ENCODE measurements at places on chromosomes 3 and 15. TPM values are rescaled to one million over a fixed set of nuclear protein-coding genes. Genes with fewer than 3 reads are reported as not detected.
A peak's percentile ranks its signal among the peaks of the same experiment; 100 is the strongest.

The WDR72 gene
- total RNA-seq: not detected

GRCh38 chr15:101187820-101188636 is 63.8 kb downstream of the CHSY1 start:
- H3K4me1 ChIP-seq: peaks cover 7% of the 10 kb centered on the region
- no peak for DNase-seq
- no peak overlapping the region for H3K27ac ChIP-seq

The GRK7 gene
- total RNA-seq: 0.14 TPM

The NDUFB5 gene
- 33.4 TPM for total RNA-seq

DNA sequence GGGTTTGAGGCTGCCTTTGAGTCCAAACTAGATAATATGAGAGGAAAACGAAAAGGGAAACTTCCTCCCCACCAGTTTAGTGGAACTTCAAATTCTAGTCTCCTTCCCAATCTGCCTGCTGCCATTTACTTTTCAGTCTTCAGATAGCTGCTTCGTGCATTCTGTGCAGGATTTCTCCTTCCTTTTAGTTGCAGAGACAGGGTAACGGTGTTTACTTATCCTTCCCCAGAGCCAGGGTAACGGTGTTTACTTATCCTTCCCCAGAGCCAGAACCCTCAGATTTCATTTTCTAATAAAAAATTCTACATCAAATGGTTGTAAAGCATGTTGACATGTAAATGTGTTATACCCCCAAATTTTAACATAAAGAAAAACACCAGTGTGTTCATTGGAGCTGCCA is 282.6 kb downstream of the VPS13C start:
- H3K27ac ChIP-seq: no peak overlapping the region
- H3K27me3 ChIP-seq: no peaks in the 10 kb centered on the region
- H3K4me1 ChIP-seq: no peaks in the 10 kb centered on the region

GRCh38 chr3:110984456-110985250 is 87.0 kb upstream of the NECTIN3 start:
- no peaks in the 10 kb centered on the region for H3K36me3 ChIP-seq
- no peak overlapping the region for H3K4me3 ChIP-seq
- no peak for DNase-seq
- no peaks in the 10 kb centered on the region for H3K4me1 ChIP-seq

GRCh38 chr3:30672959-30673358 is 66.6 kb downstream of the TGFBR2 start:
- H3K36me3 ChIP-seq: peaks cover 42% of the 10 kb centered on the region
- DNase-seq: no peak

DNA sequence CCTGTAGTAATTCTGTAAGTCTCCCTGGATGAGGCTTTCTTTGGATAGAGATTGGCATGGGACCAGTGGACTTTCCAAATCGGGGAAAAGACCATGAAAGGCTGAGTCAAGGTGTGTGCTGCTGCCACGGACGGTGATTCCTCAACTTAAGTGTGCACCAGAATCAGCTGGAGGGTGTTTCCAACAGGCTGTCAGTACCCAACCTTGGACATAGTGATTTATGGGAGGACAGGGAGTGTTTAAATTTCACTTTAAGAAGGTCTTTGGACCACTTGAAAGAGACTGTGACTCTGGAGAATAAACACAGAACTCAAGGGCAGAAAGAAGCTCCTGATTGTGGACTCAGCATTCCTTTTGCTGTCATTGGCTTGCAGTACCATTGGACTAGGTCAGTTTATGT is 20.4 kb upstream of the CHST2 start:
- H3K4me1 ChIP-seq: no peaks in the 10 kb centered on the region
- no peaks in the 10 kb centered on the region for H3K36me3 ChIP-seq
- H3K27ac ChIP-seq: no peak overlapping the region
- H3K27me3 ChIP-seq: no peaks in the 10 kb centered on the region
- DNase-seq: no peak
- no peak overlapping the region for H3K4me3 ChIP-seq

The CCK gene
- not detected for total RNA-seq

DNA sequence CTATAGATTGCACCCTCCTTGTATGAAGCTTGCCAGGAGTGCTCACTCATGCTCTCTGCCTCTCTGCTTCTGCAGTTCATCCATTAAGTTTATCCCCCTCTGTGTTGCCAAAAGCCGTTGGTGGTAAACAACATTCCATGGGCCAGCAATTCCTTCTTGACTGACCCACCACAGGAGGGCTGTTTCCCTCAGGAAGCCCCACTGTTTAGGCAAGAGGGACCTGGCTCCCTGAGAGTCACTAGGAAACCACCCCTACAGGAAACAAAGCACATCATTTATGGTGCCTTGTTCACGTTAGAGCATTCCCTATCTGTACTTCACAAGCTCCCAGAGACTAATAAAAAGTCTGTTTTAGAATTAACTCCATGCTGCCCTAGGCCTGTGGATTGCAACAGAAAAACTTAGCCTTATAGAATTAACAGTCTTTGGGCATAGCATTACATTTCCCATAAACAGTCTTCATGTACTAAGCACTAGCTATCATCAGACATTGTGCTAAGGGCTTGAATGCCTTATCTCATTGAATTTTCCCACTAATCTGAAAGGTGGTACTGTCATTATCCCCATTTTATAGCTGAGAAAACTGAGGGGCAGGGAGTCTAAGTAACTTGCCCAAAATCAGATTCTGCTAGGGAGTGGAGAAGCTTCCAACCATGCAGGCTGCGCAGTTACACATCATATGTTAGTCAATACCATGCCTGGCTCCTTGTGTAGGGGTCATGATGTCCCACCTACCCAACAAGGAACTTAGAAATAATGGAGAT is 149.9 kb downstream of the SHQ1 start:
- H3K36me3 ChIP-seq: no peaks in the 10 kb centered on the region
- no peak for DNase-seq
- no peak overlapping the region for H3K27ac ChIP-seq
- H3K27me3 ChIP-seq: no peaks in the 10 kb centered on the region
- H3K4me3 ChIP-seq: no peak overlapping the region
- no peaks in the 10 kb centered on the region for H3K4me1 ChIP-seq

GRCh38 chr15:68730471-68730919 is 90.2 kb downstream of the ANP32A start:
- no peak overlapping the region for H3K27ac ChIP-seq
- DNase-seq: peak; percentile 19
- H3K36me3 ChIP-seq: no peaks in the 10 kb centered on the region

The IMPG2 gene
- total RNA-seq: 0.73 TPM

- DNase-seq: no peak
- H3K4me1 ChIP-seq: no peaks in the 10 kb centered on the region
- no peak overlapping the region for H3K27ac ChIP-seq
- H3K36me3 ChIP-seq: no peaks in the 10 kb centered on the region
- no peaks in the 10 kb centered on the region for H3K27me3 ChIP-seq
- no peak overlapping the region for H3K4me3 ChIP-seq
Observed at GRCh38 chr15:38208206-38208605, 44.4 kb upstream of the SPRED1 start.

DNA sequence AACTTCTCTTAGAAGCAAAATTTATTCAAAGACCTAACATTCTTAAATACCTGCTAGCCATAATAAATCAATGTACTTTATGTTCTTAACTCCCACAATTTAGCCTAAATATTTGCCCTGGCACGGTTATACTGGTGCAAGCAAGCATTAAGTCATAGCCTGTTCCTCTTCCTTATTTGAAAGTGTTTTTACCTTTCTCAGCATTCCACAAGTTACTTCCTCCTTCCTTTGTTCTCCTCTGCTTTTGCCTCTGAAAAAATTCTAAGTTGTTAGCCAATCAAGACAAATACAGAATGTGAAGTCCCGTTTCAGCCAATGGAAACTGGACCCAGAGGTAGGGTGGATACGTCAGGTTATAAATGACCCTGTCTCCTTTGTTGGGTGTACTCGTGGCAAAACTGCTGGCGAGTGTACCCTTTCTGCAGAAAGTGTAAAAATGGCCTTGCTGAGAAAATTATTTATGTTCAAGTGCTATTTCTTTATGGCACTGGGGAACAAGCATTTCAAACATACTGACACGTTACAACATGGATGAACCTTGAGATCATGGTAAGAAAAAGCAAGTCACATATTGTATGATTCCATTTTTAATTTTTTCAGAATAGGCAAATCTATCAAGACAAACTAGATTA is 3.1 kb upstream of the TATDN2 start:
- peaks cover 7% of the 10 kb centered on the region for H3K36me3 ChIP-seq
- H3K27me3 ChIP-seq: no peaks in the 10 kb centered on the region
- H3K4me3 ChIP-seq: no peak overlapping the region

The ARGFX gene
- not detected for total RNA-seq

The PP2D1 gene
- total RNA-seq: not detected

DNA sequence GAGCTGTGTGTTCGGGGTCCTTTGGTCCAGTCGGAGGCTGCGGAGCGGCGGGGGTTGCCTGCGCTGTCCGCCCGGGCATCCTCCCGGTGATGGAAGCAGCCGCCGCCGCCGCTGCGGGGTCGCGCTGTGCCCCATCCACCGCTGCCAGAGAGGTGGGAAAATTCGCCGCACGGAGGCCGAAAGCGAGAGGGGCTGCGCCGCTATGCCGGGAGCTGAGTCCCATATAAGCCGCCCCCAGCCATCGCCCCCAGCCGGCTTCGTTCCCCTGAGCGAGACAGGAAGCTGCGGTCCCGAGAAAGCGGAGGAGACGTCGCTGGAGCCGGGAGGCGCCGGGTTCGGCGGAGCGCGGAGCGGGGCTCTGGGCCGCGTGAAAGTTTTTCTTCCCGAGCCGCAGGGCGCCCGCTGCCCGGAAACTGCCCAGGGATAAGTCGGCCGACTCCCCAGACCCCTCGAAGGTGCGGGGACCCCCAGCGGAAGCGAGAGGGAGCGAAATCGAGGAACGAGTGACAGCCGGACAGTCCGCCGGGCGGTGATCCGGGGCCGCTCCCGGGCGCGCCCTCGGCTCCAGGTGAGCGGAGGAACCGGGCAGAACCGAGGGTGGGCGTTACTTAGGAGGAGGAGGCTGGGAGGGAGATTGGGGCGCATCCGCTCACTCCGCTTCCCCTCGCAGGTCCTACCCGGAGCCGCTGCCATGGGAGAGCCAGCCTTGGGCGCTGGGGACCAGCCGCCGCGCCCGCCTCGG is 574 bp downstream of the CHST2 start:
- DNase-seq: peak; percentile 41
- no peaks in the 10 kb centered on the region for H3K27me3 ChIP-seq
- H3K4me1 ChIP-seq: peaks cover 29% of the 10 kb centered on the region

- H3K4me3 ChIP-seq: no peak overlapping the region
- no peak overlapping the region for H3K27ac ChIP-seq
- H3K4me1 ChIP-seq: no peaks in the 10 kb centered on the region
- H3K27me3 ChIP-seq: no peaks in the 10 kb centered on the region
- DNase-seq: no peak
- no peaks in the 10 kb centered on the region for H3K36me3 ChIP-seq
Observed at GRCh38 chr3:53680028-53680427, 166.2 kb downstream of the CHDH start.

DNA sequence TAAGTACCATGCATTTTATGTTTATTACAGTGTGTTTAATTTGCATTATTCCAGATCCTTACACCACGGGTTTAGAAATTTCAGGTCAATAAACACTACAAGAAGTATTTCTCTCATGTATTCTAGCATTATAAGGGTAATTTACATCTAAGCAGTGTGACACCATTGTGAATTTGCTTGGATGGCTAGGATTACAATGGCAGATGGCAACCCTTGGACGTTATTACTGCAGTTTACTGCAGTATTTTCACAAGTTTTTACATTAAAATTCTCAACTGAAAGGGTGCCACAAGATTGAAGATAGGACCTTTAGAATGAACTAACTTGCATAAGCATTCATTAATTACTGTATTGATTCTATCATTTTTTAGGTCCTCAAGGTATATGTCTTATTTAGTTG is 538.8 kb downstream of the NLGN1 start:
- no peak overlapping the region for H3K4me3 ChIP-seq
- H3K27me3 ChIP-seq: no peaks in the 10 kb centered on the region
- H3K36me3 ChIP-seq: no peaks in the 10 kb centered on the region
- no peak for DNase-seq
- no peaks in the 10 kb centered on the region for H3K4me1 ChIP-seq

DNA sequence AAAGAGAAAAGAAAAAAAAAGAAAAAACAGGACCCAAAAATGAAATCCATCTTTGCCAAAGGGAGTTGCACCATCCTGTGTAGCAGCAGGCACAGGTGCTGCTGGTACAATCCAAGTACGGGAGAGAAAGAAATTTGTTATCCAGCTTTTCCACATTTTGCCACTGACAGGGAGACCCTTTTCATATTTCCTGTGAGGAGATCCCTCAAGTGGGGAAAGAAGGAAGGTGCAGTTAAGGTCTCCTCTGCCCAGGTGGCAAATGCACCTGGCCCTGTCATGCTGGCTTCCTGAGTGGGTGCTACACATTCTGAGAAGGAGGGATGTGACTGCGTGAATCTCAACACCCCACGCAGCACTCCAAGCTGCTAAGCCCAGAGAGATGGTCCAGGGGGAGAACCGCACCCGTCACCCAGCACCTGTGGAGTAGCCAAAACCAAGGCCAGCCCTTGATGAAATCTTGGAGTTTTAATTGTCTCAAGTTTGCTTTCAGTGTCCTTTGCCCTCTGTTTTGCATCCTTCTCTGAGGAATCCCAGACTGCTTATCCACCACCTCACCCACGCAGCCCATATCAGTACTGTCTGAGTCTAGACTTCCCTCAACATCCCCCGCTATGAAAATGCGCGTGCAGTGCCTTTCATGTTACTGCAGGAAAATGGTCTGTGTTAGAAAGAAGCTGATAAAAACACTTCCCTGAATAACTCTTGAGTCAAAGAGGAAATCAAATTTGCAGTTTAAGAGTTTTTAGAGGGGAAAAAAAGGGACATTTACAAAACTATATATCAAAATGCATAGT is 141.9 kb upstream of the THBS1 start:
- H3K36me3 ChIP-seq: no peaks in the 10 kb centered on the region
- no peak for DNase-seq
- H3K4me1 ChIP-seq: no peaks in the 10 kb centered on the region

The LMAN1L gene
- total RNA-seq: 2.5 TPM

The HIGD2B gene
- not detected for total RNA-seq

DNA sequence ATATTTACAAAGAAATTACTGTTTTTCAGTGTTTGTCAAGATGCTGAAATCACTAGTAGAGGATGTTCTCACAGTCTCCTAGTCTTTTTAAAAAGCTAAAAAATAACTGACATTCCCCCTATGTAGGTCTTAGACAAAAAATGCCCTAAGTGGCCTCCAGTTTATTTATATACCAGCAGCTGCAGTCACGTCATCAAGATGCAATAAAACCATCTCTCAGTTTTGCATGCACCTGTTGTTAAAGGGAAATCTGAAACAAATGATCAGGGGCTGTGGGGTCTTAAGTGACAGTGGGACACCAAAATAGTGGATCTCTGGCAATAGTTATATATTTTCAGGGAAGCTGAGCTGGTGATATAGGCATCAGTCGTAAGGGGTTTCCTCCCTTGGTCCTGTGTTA is 146.5 kb upstream of the ARPP21 start:
- no peak overlapping the region for H3K27ac ChIP-seq
- DNase-seq: no peak
- no peaks in the 10 kb centered on the region for H3K4me1 ChIP-seq
- H3K36me3 ChIP-seq: no peaks in the 10 kb centered on the region

- H3K4me1 ChIP-seq: peaks cover 43% of the 10 kb centered on the region
- H3K36me3 ChIP-seq: no peaks in the 10 kb centered on the region
- H3K4me3 ChIP-seq: no peak overlapping the region
- no peak overlapping the region for H3K27ac ChIP-seq
- H3K27me3 ChIP-seq: no peaks in the 10 kb centered on the region
Observed at GRCh38 chr15:70494852-70495571, 268.3 kb downstream of the UACA start.

- peaks cover 22% of the 10 kb centered on the region for H3K36me3 ChIP-seq
- no peaks in the 10 kb centered on the region for H3K4me1 ChIP-seq
- no peak for DNase-seq
- no peak overlapping the region for H3K27ac ChIP-seq
- no peak overlapping the region for H3K4me3 ChIP-seq
- H3K27me3 ChIP-seq: no peaks in the 10 kb centered on the region
Observed at GRCh38 chr15:63752979-63753378, 80.8 kb downstream of the HERC1 start.
